ENCODE measurements at places on chromosomes 6 and 20.

DNA sequence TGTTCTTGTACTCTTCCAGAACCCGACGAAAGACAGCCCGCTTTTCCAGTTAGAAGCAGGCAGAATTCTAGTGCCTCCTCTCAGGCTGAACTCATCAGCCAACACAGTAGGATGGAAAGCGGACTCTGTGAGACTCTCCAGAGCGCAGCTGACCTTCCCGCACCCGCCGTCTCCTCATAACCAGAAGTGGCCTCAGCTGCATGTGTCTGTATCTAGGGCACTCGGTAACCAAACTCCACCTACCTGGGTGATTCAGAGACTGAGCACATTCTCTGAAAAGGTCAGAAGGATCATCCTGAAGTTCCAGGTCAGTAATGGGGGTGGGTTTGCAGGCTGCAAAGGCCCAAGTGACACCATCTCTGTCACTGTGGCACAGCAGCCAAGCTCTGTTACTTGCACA lies 66.7 kb upstream of the NFATC2 start:
- no peak for DNase-seq

GRCh38 chr6:156190270-156190669 lies 586.9 kb upstream of the ARID1B start:
- DNase-seq: no peak

GRCh38 chr6:87344731-87345130 lies at the start of gene C6orf163:
Gene C6orf163 (plus strand): TSS chr6:87344813. CDS start chr6:87345100, 287 bp downstream.
- no peak for DNase-seq

DNA sequence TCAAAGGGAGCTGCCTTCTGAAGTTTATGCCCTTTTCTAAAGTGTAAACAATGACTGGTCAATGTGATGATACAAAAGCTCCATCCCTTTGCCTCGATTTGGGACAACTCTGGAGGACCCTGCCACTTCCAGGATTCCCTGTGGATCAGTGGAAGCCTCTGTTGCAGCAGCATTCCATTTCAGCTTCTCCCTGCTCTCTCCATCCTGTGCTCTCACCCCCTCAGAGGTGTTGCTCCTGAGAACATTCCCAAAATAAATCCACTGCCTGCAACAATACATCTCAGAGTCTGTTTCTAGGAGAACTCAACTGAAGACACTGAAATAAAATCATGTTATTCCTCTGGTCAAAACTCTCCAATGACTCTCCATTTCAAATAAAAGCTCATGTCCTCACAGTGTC lies 263.6 kb downstream of the HACE1 start:
- DNase-seq: no peak

GRCh38 chr6:144416244-144416643 lies 131.1 kb downstream of the UTRN start:
- DNase-seq: no peak

DNA sequence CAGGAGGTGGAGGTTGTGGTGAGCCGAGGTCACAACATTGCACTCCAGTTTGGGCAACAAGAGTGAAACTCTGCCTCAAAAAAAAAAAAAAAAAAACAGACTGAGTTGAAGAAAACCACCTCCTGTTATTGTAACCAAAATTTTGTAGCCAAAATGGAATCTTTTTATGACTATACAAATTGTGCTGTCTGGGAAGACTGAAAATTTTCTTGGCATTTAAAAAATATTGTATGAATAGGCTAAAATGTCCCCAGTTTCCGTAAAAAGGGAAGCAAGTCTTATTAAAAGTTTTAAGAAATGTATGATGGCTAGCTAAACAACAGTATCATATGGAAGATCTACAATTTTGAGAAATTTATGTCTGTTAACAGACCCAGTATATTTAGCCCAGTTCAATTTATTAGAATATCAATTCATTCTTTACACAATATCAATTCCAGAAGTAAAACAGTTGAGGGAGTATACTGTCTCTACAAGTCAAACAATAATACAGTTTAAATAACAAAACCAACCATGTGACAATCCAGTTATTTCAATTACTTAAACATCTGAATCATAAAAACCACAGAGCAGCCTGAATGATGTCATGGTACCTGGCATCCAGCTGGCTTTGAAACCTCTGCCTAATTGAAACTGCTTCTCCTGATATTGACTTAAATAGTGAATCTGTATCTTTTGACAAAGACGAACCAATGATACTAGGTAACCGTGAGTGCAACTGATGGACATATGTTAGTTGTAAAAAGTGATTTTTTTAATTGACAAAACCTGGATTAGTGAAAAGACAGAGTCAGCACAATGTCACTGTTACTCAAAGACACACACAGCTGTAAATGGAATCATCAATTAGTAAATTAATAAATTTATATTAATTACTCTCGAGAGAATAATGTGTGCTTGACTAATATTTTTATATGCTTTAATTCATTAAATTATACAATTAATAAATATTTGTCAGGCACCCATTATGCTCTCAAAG lies 166.6 kb upstream of the MARCKS start:
- DNase-seq: peak; percentile 60
